GDM1 (cell line): ENCODE measurements at places on chromosomes 2 and 18.

DNA sequence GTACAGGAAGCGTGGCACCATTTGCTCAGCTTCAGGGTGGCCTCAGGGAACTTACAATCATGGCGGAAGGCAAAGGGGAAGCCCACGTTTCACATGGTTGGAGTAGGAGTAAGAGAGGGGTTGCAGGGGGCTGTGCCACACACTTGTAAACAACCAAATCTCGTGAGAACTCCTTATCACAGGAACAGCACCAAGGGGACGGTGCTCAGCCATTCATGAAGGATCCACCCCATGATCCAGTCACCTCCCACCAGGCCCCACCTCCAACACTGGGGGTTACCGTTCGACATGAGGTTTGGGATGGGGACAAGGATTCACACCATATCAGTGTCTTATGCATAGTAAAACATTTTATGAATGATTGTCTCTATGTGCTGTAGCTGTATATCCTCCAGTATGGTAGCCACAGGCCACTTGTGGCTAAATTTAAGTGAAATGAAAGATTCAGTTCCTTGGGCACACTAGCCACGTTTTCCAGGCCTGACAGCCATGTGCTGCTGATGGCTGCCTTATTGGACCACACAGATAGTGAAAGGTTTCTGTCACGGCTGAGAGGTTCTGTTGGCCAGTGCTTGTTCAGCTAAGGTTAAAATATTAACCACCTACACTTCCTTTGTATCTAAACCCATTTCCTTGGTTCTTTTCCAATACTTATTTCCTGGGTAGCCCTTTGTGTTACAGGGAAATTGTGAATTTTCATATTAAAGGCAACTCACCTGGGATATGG is 77.3 kb downstream of the AGAP1 start:
- no peak for DNase-seq

DNA sequence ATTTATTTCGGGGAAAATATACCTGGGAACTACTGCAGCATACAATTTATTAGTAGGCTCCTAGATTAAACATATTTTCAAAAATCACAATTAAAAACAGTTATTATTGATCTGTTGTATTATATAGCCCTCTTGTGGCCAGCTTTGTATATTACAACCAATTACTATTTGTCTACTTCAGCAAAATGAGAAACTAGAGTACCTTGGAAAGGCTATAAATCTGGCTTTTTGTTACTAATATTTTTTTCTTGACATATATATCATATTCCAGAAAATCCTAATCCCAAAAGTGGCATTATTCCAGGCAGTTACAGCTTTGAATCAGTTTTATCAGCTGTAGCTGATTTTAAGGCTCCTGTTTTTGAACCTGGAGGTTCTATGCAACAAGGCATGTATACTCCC is 101.2 kb downstream of the UBR3 start:
- DNase-seq: no peak

DNA sequence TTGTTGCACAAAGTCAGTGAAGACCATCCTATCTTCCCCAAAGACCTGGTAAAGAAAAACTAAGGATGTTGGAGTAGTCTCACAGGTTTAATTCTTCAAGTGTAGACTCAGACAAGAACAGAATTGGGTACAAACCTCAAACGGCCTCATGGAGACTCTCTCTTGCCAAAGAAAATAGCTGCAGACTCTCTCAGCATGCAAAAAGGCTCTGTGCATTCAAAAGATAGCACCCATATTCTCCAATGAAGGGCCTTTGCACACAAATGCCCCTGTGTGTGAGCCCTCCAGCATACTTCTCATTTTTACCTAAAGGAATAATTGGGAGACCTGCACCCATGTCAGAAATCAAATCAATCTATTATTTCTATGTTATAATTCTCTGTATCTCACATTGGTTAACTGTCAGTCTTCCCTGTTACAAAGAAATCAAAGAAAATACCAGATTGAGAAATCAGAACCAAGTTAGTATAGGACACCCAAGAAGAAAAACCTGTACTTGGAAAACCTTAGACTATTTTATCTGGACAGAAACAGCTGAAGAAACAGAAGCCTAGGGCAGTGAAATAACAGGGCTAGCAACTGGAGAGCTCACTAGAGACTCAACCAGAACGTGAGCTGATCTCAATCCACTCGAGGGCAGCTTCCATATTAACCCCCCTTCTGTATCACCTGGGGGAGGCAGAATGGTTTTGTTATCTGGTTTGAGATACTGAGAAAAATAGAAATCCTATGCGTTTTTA is 134.7 kb upstream of the DNAJC10 start:
- DNase-seq: no peak

DNA sequence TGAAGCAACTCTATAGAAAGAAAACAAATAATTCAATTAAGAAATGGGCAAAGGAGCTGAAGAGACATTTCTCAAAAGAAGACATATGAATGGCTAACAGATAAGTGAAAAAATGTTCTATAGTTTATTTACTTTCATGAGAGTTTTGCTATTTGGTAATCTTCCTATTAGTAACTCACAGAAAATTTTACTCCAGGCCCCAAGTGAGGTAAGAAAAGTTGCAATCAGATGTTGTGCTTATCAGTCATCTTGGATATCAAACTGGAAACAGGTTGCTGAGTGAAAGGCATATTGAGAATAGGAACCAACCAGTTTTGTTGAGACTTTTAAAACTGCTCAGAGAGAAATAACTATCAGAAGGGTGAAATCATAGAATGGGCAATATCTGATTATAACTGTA is 1179.0 kb upstream of the ACVR2A start:
- DNase-seq: no peak

- DNase-seq: no peak
Measured at GRCh38 chr2:48279344-48280090, 250.4 kb upstream of the STON1 start.
